ENCODE measurements at places on chromosomes 6 and 20.

DNA sequence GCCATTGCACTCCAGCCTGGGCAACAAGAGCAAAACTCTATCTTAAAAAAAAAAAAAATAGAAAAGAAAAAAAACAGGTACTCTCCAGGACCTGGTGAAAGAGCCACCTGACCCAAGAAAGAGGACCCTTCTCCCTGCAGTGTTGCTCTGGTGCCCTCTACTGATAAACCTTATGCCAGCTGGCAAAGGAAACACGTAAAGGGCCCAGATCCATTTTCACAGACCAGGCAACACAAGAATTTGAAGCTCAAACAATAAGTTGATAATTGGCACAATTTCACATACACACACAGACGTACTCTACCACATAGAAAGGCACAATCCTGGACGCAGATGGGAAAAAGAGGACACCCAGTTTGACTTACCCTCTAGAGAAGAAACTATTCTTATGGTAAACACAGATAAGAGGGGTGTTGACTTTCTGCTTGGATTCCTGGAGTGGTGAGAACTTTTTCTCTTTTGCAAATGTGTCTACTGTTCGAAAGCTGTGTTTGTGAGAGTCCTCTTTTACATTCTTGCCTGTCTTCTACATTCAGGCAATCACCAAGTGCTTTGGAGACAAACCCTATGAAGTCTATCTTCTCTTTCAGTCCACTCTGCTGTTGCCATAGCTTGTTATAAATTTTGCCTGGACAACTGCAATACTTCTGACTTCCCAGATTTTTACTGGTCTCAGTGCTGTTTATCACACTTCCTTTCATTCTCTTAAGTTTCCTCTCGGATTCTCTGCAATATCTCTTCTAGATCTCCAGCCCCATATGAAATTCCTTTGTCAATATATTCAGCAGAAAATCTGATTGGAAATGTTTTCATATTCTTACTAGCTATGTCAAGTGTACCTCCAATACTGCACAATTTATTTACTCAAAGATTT, 6.4 kb upstream of the SNRPB start:
- no peak for DNase-seq

GRCh38 chr6:133890711-133891148, 1.8 kb downstream of the TCF21 start:
- DNase-seq = no peak

- DNase-seq = no peak
Observed at GRCh38 chr6:91565207-91565606, 978.3 kb upstream of the MAP3K7 start.

DNA sequence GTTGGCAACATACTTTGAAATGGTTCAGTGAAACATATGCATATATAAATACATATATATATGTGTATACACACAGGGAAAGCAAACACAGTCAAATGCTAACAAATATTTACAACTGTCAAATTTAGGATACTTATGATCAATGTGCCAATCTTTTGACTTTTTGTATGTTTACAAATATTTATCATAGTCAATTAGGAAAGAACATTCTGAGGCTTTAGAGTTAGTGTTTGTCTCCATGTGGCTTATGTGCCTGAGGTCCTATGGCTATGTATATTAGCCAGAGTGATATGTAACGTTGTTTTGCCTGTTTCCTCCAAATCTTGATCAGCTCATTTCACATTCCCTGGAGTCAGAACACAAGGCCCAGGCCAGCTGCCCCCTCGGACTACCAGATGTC, 126.5 kb upstream of the MAN1A1 start:
- no peak for DNase-seq

DNA sequence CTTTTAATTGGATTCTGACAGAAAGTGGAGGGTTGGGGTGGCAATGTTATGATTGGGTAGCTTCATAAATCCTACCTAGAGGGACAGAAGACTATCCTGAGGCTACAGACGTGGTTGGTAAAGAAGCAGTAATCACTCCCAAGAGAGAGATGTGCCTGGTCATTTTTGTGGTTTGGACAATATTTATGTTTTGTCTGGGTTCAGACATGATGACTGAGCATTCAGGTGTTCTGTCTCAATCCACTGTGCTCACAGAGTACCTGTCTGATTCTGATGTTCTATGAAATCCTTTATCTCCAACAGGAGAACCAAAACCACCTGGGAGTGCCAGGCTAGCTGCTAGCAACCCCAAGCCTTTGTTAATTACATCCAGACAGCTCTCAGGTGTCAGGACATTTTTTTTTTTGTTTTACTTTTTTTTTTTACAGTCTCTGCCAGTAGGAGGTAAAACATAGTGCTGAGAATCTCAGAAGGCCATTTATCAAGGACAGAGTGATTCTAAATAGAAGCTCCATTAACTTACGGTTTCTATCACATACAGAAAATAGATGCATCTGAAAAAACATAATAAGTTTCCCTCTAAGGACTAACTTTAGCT, 1.6 kb upstream of the HLA-DQA1 start:
- no peak for DNase-seq

DNA sequence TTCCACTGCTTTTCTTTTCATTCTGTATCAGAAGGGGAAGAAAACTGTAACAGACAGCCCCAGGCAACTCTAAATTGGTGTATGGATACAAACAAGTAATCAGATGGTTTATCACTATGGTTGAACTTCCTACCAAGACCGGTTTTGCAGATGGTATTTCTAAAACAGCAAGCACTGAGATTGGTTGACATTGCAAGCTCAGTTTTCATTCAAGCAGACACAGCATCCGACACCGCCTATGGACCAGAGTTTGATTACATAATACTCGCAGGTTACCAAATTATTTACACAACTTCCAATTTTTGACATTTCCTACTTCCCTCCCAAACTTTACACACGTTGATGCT, 209.9 kb downstream of the ALDH8A1 start:
- DNase-seq = no peak

- no peak for DNase-seq
Observed at GRCh38 chr6:40722553-40723258, 135.5 kb upstream of the LRFN2 start.

GRCh38 chr20:45953672-45954071, 18.3 kb downstream of the ZNF335 start:
- DNase-seq = no peak

DNA sequence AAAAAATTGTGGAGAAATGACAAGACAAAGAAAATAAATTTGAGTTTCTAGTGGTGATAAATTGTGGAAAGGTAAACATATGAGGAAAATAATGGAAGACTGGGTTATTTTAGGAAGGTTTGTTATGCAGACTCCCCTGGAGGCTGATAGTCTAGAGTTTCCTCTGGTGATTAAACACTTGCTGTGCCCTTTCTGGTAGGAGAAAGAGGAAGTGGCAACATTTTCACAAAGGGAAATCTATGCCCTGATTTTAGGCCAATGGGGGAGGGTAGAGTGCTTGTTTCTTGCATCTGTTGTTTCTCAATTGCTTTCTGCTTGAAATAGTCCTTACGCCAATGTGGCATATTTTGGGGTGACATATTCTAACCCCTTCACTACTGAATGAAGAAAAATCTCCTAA, 129.1 kb upstream of the DOK5 start:
- DNase-seq = no peak

DNA sequence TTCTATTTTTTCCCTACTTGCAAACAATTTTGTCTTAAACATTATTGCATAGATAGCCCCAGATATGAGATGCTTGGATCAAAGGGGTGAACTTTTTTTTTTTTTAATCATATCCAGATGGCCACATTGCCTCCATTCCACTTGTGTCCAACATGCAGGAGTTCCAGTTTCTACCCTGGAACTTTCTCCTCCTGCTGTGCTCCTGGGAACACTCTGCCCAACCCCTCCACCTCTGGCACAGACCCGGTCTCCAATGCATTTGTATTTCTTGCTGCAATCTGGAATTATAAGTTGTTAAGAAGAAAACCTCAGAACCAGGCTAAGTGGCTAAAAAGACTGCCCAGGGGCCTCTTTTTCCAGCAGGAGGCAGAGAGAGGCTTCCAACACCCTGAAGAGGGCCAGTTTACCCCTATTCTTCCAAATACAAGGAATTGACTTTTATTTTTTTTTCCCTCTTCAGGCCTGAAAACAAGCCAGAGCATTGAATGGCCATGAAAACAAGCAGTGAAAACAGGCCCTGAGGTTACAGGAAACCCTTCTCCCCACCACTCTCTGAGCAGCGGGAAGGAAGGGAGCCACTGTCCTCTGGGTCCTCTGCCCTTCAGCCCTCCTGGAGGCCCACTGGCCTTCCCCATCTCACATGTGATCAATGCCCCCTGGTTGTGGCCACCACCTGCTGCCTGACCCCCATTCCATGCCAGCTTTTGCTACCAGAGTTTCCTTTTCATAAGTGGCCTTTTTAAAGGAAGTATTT, 44.3 kb downstream of the PDYN start:
- no peak for DNase-seq

GRCh38 chr6:39565956-39566355, 159.3 kb downstream of the KIF6 start:
- no peak for DNase-seq

GRCh38 chr6:74065705-74066104, 369.7 kb downstream of the CD109 start:
- no peak for DNase-seq

DNA sequence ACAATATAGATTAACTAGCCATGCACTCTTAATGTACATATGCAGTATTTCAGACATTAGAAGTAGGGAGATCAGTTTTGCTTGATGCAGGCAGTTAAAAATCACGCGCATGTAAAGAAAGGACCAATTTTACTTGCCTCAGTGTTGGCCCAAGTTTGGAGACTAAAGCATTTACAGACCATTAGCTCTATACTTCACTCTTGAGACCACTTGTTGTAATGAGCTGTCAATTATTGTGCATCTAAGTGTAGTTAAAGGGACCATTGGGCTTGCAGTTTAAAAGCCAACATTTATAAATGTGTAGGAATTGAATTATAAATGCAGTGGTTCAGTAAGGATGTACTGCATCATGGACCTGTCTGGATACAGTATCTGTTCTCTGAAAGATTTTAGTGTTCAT, 53.7 kb downstream of the PLCB4 start:
- DNase-seq = no peak

GRCh38 chr6:133466680-133467079, 225.5 kb downstream of the EYA4 start:
- DNase-seq = no peak

All from fibroblast of the conjunctiva (primary cell).